ENCODE measurements at places on chromosomes 7 and 10.

GRCh38 chr10:85594239-85594638 is 772.4 kb downstream of the GRID1 start:
- DNase-seq = no peak

GRCh38 chr7:34275624-34276023 is 370.3 kb downstream of the BMPER start:
- no peak for DNase-seq

- no peak for DNase-seq
These were observed 18.8 kb upstream of the VPS41 start for GRCh38 chr7:38927751-38928150.

DNA sequence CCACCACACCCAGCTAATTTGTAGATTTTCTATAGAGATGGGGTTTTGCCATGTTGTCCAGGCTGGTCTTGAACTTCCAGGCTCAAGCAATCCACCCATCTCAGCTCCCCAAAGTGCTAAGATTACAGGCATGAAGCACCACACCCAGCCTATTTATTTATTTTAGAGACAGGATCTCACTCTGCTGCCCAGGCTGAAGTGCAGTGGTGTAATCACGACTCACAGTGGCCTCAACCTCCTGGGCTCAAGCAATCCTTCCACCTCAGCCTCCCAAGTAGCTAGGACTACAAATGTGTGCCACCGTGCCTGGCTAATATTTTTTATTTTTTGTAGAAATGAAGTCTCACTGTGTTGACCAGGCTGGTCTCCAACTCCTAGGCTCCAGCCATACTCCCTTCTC is 6.9 kb upstream of the FRAT2 start:
- no peak for DNase-seq

DNA sequence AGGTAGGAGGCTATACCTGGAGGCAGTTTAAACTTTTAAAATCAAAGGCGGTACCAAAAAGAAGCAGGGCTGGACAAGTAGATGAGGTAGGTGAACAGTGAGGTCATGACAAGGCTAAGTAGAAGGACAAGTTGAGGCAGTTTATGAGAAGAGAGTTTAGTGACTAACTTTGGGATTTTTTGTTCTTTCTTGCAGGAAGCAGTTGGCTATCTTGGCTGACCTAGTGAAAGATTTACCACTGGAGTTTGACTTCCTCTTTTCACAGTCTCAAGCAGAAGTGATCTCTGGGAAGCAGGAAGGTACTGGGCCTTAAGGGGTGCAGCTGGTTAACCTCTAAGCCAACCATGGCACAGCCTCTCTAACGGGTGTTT is 26.3 kb downstream of the ENTPD7 start:
- no peak for DNase-seq

DNA sequence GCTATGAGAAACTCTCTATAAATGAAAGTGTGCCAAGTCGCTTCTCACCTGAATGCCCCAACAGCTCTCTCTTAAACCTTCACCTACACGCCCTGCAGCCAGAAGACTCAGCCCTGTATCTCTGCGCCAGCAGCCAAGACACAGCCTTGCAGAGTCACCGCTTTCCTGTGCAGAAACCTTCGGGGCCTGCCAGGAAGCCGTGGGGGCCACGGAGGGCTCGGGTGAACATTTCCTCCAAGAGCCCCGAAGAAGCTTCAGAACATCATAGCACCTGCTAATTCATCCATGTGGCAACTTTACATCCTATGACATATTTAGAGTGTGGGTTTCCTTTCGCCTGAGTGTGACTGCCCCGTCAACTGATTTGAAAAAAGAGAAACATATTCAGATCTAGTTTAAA is 55.7 kb upstream of the PRSS58 start:
- no peak for DNase-seq

DNA sequence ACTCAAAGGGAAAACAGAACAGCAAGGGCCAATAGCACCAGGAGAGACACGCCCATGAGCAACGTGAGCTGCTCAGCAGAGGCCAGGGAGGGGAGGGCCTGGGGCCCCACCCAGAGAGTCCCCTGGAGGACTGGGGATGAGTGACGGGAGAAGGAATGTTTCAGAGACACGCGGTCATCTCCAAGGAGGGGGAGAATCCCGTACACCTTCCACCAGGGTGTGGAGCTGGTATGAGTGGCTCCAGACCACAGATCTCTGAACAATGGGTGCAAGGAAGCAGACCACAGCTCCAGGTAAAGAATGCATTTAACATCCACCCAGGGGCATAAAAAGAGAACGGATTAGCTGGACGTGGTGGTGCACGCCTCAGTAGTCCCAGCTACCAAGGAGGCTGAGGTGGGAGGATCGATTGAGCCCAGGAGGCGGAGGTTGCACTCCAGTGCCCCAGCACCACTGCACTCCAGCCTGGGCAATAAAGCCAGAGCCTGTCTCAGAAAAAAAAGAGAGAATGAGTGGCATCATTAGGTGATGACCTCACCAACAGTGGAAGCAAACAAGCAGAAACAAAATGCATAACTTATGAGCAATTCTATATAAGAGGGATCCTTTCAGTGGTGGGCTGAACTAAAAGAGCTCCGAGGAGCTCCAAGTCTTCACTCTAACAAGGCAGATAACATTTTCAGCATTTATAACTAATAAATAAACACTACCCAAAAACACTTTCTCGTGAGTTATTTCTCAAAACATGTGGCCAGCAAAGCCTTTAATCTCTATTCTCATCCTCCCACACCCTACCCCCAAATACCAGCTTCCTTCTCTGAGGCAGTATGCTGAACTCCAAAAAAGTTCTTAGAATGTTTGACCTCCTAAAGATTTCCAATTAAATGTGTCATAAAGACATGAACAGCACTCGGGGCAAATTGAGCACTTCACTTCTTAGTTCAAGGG is 12.5 kb downstream of the PSAP start:
- DNase-seq = peak; percentile 75

GRCh38 chr10:110208614-110209453 is 1.4 kb downstream of the MXI1 start:
- DNase-seq = peak; percentile 45

- DNase-seq = peak; percentile 92
These were observed 52.3 kb upstream of the MYL10 start for GRCh38 chr7:101681170-101682007.

DNA sequence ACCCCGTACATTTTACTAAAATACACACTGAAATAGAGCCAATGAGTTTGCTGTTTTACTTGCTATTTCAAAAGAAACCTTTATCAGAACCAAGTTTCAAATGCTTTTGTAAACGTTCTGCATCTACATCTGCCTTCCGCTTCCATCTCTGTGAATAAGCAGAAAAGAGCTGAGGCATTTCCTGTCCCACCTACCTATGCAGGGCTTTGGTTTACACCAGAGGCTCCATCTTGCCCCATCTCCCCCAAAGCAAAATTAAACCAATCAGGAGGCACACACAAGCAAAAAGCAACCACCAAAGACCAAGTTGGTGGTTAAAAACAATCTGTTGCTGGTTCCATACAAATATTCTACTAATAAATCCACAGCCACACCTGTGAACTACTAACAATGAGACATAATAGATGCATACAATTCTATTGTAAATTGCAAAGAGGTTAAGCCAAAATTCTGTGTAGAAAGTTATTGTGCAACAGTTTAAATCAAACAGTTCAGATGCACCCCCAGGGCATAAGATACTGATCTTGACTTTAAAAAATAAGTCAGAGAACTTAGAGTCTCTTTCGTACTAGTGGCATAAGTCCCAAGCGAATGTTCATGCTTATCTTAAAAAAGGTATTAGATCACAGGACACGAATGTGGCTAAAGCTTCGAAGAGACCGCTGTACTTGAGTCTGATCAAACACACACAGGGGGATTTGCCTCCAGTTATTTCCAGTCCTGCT is 83.9 kb downstream of the FGFR2 start:
- DNase-seq = no peak

DNA sequence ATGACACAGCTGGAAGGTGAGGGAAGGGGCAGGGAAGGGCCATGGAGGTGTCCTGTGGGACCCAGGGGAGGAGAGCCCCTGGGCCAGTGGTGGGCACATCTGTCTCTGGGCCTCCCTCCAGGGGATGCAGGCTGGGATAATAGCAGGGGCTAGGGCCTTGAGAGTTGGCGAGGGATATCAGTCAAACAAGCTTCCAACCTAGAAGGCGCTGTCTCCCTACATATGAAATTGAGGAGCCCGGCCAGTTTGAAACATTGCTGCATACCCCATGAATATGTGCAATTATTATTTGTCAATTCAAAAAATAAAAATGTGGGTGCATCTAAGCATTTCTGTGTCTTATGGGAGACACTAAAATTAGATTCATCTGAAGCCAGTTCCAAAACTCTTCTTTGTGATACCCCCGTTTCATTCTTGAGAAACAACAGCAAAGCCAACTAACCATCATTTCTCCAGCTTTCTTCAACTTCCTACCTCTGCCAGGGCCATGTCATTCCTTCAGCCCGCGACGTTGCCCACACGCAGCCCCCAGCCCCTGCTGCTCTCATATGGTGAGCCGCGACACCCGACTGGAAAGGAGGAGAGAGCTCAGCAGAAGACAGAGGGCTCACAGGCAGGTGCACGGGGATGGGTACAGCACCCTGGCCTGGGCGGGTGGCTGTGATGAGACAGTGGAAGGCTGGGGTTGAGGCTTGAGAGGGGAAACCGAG is 418.7 kb downstream of the GLRX3 start:
- DNase-seq = no peak

- DNase-seq = no peak
These were observed 795 bp downstream of the LHFPL3 start for GRCh38 chr7:104328970-104329825.

- DNase-seq = peak; percentile 68
These were observed 931 bp downstream of the PAPSS2 start for GRCh38 chr10:87660484-87661133.

GRCh38 chr10:55224007-55224781 is 423.2 kb upstream of the PCDH15 start:
- no peak for DNase-seq

GRCh38 chr7:151330661-151331060 is 11.0 kb upstream of the NUB1 start:
- DNase-seq = no peak

- no peak for DNase-seq
These were observed 31.4 kb upstream of the CREB3L2 start for GRCh38 chr7:138033241-138033640.

GRCh38 chr7:94996369-94996768 is 89.0 kb downstream of the PPP1R9A start:
- DNase-seq = no peak

- no peak for DNase-seq
These were observed 99.5 kb downstream of the SPDYE5 start for GRCh38 chr7:75591467-75592255.

DNA sequence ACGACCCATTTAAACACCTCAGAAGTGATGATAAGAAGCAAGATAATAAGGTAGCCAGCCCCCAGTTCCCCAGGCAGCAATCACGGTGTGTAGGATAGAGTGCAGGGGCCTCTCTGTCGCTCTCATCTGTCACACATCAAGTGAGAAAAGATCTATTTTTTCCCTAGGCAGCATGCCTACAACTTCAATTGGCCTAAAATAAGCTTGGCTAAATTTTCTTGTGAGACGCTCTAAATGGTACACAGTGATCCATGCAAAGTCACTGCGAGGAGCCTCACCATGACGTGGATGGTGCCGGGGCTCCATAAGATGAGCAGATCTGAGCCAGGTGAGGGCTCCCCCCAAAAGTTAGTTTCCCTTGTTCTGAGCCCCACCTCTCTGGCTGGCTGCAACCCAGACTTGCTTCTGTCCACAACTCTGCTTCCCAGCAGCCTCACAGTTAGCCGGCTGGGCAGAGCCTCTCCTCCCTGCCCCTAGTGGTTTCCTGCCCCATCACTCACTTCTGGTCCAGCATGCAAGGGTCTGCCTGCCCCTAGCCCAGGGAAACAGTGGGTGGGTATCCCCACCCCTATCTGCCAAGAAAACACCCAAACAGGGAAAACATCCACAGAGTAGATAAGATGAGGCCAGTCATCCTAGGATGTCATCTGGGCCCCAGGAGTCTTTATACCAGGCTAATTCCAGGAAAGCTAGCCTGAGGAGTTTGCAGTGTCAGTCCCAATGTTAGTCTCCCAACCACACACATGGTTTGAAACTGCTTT is 342.1 kb downstream of the GRID1 start:
- no peak for DNase-seq

- DNase-seq = no peak
These were observed 238.8 kb downstream of the FANK1 start for GRCh38 chr10:126135177-126135576.

DNA sequence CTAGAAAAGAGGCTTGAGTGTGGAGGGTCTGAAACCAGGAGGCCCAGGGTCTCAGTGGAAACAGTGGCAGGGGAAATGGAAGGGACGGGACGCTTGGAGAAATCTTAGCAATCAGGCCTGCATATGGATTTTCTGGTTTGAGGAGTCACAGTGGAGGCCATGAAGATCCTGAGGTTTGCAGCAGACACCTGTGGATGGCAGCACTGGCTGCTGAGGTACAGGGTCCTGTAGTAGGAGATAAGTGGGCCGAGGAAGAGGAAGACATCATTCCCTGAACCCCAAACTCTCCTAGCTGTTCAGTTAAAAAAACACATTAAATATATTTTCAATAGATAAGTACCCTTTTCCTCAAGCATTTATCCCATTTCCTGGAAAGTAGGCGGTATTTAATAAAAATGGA is 208.8 kb upstream of the IGFBP3 start:
- DNase-seq = no peak

DNA sequence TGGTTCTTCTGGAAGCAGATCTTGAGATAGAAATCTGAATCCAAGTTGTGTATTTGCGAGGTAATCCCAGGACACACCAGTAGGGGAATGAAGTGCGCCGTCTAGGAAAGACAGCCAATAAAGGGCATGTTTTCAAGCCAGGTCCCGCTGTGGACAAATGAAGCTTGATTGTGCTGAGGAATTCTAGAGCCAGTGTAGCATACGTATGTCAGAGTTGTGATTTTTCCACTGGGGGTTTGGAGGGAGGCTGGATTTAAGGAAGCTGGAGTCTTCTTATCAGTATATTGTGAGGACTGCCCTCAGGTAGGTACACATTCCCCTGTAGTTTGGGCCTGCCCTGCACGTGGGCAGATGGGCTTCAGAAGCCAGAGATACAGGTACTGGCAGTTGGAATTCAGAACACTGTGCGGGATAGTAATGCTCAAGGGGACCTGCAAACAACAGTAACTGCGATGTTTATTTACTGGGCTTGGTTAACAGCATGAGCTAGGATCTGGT is 50.9 kb downstream of the GALNT11 start:
- no peak for DNase-seq

DNA sequence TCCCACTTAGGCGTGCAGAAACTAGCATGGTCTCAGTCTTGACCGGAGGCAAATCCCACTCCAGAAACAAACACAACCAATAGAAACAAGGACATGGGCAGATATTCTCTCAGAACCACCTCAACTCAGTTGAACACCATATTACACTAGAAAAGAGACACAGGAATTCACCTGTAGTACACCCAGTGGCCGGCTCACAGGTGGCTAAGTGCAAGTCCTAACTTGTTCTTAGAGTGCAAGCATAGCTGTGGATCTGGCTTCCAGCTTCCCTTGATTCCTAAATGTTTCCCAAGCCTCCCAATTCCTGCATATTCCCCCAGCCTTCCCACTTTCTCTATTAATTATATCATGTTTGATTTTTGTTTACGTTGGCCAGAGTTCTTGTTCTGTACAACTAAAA is 164.4 kb downstream of the TPK1 start:
- no peak for DNase-seq
